Islet precursor cell (in vitro differentiated cells): ENCODE measurements at places on chromosomes 5 and 9.
A peak's percentile ranks its signal among the peaks of the same experiment; 100 is the strongest.

GRCh38 chr9:87703636-87704276 lies 22.2 kb upstream of the CTSL start:
- peak; percentile 81 for DNase-seq

DNA sequence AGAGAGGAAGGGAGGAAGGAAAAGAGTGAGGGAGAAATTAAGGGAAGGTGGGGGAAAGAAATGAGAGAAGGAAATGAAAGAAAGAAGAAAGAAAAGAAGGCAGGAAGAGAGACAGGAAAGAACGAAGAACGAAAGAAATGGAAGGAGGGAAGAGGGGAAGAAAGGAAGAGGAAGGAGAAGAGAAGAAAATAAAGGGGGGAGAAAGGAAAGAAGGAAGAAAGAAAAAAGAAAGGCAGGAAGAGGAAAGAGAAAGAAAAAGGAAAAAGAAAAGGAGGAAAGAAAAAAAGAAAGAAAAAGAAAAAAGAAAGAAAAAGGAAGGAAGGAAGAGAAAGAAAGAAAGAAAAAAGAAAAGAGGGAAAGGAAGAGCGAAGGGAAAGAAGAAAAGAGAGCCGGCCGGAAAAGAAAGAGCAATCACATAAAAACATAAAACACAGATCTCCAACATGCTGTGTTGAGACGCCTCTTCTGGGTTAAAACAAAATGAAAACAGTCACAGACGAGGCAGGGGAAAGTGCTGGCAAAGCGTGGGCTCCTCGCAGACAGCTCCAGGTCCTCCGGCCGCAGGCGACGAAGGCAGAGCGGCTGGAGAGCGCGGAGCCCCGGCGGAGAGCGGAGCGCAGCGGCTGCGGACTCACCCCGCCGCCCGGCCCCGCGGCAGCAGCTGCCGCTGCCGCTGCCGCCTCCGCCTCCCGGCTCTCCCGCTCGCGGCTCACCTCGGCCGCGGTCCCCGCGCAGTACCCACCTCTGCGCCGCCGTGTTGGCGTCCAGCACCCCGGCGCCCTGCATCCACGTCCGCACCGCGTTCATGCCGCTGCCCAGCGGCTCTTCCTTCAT lies 896 bp downstream of the EBF1 start:
- peak; percentile 64 for DNase-seq

DNA sequence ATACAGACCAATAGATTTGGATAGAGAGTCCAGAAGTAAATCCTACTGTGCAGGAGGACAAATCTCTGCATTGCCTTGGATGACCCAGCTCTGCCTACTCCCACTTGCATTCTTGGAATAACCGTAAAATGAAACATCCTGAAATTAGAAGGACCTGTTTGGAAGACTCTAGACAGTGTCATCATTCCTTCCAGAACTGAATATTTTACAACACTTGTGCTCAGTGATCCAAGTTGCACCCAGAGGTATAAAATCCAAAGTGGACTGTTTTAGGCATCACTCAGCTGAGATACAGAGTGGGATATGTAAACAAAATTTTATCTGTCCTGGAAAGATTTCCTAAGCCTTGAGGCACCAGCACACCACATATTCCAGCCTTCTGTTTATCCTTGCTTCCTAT lies 43.7 kb downstream of the OR2Y1 start:
- DNase-seq, result no peak

DNA sequence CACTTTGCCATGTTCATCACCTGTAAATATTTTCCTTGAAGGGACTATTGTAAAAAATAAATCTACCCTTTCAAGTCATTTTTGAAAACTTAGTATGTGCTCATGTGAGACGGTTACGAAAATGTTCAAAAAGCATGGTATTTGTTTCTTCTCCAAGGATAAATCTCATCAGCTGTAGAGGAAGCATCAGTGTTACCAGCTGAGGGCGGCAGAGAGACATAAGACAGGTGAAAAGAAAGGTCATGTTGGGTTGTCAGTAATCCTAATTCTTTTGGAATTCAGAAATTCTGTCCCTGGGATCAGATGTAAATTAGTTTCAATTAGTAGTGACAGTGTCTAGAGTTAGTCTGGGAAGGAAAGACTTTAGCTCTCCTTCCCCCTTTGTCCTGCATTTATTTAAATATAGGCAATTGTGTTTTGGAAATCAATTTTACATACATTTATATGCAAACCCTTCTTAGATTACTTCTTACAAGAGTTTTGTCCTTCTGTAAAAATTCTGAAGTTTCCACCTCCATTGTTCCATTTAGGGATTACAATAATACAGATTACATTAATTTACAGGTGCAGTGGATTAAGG lies 791.9 kb upstream of the CDH6 start:
- DNase-seq, result peak; percentile 57

GRCh38 chr9:90141723-90142122 lies 500.9 kb downstream of the DIRAS2 start:
- no peak for DNase-seq

- DNase-seq, result no peak
Observed at GRCh38 chr5:88090506-88090905, 178.1 kb downstream of the TMEM161B start.

DNA sequence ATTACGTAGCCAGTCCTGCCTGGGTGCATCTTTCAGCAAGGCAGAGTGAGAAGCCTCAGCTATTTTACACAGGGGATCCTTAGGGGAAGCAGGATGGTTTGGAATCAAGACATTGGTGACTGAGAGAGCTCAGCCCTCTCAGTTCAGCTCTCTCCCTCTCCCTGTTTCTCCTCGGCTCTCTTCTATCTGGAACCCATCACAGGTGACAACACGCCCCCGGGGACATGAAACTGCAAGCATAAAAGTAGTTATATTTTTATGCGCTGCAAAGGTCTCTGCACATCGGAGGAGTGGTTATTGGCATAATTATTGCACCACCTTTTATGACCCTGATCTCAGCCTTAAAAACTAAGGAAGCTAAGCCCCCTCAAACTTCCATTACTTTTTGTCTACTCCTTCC lies 14.2 kb downstream of the TMOD1 start:
- no peak for DNase-seq

DNA sequence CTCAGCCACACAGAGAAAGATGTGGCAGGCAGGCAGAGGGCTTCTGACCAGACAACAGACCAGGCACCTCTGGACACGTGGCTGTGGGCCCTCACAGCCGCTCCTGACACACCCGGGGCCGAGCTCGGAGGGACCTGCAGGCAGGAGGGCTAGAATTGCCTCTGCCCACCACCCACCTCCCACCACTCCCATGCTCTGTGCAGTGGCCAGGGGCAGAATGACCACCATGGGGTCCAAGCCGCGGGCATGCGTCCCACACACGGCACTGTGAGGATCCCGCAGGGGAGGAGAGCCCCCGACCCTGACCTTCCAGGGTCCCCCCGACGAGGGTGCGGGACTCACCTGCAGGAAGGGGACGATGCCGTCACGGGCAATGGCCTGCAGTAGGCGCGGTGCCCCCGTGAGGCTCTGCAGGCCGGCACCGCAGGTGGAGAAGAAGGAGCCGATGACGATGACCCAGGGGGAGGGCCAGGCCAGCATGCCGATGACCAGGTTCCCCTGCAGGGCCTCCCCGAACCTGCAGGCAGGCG lies 34.3 kb downstream of the SLC12A7 start:
- DNase-seq, result no peak

GRCh38 chr5:23033864-23034263 lies 180.7 kb upstream of the CDH12 start:
- DNase-seq, result no peak

- no peak for DNase-seq
Observed at GRCh38 chr9:70630971-70631370, 216.5 kb upstream of the KLF9 start.

- no peak for DNase-seq
Observed at GRCh38 chr5:168962306-168962705, 338.6 kb downstream of the SLIT3 start.

- peak; percentile 96 for DNase-seq
Observed at GRCh38 chr9:70120834-70121510, 77.3 kb downstream of the MAMDC2 start.

DNA sequence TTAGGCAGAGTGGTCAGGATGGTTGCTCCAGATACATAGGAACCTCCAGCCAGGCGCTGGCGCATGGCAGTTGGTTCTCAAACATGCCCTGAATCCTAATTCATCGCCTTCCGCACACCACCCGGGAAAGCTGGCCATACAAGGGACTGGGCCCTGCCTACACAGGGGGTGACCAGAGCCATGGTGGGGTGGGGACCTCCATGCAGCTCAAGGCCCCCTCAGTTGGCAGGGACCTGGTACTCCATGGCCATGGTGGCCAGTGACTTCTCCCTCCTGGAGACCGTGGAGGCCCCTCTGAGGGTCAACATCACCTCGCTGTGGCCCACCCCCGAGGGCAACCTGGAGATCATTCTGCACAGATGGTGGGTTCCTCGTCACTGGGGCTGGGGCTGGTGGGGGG lies 26.8 kb downstream of the PAEP start:
- DNase-seq, result no peak
